ENCODE measurements at places on chromosomes 3 and 15.

- DNase-seq: no peak
Observed at GRCh38 chr15:40776537-40777141, 6.9 kb downstream of the C15orf62 start.

DNA sequence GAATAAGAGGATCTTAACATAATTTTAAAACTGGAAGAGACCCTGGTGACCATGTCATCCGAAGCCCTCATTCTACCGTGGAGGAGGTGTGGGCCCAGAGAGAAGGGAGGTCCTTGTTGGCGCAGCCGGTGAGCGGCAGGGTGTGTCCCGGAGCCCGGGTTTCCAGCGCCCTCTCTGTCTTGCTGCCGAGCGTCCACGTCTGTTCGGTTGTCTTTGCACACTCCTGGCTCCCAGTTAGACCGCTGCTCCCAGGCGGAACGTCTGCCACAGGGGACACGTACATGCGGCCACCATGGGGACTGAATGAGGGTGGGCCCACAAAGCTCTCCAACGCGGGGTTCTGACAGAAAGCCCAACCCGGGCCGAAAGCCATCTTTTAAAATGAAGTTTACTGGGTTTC is 6.6 kb upstream of the MUC4 start:
- no peak for DNase-seq

DNA sequence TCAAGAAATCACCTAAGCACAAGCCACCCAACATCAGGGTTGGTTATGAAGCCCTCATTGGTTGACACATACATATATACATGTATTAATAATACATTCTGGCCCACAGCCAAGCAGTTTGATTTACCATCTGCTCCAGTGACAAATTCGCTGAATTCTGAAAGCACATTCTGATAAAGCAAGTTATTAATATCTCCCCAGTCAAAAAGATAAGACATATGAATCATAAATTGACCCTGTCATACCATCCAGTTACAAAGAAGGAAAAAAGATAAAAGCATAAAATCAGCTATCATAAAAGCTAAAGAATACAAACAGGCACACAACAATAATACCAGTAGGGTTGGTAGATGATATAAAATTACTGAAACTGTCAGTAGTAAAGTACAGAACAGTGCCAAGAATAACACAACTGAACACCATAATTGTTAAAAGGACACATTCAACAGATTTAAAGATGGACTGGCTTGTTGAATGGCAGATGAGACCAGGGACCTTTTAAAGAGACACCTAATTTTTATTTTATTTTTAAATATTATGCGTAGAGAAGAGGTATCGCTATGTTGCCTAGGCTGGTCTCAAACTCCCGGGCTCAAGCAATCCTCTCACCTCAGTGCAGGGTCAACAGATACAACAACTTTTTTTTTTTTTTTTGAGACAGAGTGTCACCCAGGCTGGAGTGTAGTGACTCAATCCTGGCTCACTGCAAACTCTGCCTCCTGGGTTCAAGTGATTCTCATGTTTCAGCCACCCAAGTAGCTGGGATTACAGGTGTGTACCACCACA is 7.7 kb downstream of the SNX4 start:
- DNase-seq: no peak

- DNase-seq: no peak
Observed at GRCh38 chr3:174755833-174756829, 103.0 kb upstream of the NAALADL2 start.

DNA sequence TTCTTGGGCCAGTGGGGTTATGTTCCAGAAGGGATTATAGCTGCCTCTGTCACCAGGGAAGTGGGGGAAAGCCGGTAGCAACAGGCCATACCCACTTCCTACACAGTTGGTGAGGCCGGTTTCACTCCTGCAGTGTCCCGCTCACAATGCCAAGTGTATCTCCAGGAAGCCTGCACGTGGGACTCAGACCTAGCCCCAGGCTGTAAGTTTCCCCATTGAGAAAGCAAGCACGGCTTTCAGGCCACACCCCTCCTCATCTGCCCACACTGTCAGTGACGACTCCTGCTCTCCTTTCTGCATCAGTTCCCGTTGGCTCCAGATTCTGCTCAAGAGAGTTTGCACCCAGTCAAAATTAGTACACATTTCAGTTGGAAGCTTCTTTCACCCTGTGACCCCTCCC is 51.6 kb upstream of the CPOX start:
- DNase-seq: no peak

DNA sequence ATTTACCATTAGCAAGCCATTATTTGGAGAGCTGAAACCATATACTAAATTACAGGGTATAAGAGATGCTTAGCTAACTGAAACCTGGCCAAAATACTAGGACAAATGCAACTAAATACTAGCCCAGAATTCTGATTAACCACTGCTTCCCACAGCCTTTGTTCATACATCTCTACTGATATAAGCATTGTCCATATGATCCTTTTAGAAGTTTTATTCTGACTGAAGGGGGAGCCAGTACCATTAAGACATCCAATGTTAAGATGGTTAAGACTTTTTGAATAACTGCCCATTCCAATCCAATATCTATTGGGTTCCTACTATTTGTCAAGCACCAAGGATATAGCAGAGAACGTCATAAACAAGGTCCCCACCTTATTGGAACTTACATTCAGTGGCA is 421.3 kb downstream of the FOXP1 start:
- DNase-seq: no peak

- DNase-seq: no peak
Observed at GRCh38 chr3:137047240-137047639, 89.5 kb downstream of the IL20RB start.

GRCh38 chr15:69156736-69157381 is 3.6 kb upstream of the GLCE start:
- no peak for DNase-seq

- DNase-seq: no peak
Observed at GRCh38 chr3:5565026-5565425, 377.5 kb downstream of the EDEM1 start.

DNA sequence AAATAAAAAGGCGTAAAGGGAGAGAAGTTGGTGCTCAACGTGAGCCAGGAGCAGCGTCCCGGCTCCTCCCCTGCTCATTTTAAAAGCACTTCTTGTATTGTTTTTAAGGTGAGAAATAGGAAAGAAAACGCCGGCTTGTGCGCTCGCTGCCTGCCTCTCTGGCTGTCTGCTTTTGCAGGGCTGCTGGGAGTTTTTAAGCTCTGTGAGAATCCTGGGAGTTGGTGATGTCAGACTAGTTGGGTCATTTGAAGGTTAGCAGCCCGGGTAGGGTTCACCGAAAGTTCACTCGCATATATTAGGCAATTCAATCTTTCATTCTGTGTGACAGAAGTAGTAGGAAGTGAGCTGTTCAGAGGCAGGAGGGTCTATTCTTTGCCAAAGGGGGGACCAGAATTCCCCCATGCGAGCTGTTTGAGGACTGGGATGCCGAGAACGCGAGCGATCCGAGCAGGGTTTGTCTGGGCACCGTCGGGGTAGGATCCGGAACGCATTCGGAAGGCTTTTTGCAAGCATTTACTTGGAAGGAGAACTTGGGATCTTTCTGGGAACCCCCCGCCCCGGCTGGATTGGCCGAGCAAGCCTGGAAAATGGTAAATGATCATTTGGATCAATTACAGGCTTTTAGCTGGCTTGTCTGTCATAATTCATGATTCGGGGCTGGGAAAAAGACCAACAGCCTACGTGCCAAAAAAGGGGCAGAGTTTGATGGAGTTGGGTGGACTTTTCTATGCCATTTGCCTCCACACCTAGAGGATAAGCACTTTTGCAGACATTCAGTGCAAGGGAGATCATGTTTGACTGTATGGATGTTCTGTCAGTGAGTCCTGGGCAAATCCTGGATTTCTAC is at the start of gene RARB:
Gene RARB, plus strand, starts transcription at position 322 of the 847 bp plus-strand sequence. Its CDS starts 469 bp downstream, at position 791.
- DNase-seq: no peak

- DNase-seq: no peak
Observed at GRCh38 chr3:133256787-133257483, 142.9 kb upstream of the BFSP2 start.

GRCh38 chr3:75076481-75076880 is 462.0 kb upstream of the CNTN3 start:
- no peak for DNase-seq

DNA sequence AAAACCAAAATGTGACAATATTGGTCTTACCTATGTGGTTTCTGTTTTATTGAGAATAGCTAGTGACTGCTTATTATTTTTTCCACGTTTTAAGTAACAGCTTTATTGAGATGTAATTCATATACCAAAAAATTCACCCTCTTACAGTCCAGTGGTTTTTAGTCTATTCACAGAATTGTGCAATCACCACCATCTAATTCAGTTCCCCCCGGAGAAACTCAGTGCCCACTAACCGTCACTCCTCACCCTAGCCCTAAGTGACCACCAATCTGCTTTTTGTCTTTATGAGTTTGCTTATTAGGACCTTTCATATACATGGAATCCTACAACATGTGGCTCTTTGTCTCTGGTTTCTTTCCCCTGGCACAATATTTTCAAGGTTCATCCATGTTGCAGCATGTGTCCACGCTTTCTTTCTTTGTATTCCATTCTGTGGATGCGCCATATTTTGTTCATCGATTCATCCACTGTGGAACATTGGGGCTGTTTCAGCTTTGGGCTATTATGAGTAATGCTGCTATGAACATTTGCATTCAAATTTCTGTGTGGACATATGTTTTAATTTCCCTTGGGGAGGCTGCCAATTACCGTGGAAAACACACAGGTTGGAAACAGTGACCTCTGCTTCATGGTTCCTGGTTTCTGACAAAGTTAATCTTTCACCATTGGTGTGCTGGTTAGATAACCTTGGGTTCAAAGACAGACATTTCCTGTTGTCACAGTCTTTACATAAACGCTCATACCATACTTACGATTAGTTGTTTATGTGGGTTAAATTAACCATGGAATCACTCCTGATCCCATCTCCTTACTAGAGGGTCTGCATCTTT is 3.2 kb upstream of the BCL2L10 start:
- no peak for DNase-seq

DNA sequence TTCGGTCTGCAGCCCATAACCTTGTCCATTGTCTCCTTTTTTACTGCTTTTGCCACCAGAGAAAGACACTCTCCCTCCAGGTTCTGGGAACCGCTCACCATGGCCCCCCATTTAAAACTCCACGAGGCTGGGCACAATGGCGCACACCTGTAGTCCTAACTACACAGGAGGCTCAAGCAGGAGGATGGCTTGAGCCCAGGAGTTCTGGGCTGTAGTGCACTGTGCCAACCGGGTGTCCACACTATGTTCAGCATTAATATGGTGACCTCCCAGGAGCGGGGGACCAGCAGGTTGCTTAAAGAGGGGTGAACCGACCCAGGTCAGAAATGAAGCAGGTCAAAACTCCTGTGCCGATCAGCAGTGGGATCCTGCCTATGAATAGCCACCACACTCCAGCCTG is 28.0 kb upstream of the IDH2 start:
- no peak for DNase-seq

GRCh38 chr3:87318617-87319021 is 42.2 kb upstream of the POU1F1 start:
- no peak for DNase-seq

GRCh38 chr15:60054472-60054871 is 50.4 kb downstream of the FOXB1 start:
- no peak for DNase-seq

DNA sequence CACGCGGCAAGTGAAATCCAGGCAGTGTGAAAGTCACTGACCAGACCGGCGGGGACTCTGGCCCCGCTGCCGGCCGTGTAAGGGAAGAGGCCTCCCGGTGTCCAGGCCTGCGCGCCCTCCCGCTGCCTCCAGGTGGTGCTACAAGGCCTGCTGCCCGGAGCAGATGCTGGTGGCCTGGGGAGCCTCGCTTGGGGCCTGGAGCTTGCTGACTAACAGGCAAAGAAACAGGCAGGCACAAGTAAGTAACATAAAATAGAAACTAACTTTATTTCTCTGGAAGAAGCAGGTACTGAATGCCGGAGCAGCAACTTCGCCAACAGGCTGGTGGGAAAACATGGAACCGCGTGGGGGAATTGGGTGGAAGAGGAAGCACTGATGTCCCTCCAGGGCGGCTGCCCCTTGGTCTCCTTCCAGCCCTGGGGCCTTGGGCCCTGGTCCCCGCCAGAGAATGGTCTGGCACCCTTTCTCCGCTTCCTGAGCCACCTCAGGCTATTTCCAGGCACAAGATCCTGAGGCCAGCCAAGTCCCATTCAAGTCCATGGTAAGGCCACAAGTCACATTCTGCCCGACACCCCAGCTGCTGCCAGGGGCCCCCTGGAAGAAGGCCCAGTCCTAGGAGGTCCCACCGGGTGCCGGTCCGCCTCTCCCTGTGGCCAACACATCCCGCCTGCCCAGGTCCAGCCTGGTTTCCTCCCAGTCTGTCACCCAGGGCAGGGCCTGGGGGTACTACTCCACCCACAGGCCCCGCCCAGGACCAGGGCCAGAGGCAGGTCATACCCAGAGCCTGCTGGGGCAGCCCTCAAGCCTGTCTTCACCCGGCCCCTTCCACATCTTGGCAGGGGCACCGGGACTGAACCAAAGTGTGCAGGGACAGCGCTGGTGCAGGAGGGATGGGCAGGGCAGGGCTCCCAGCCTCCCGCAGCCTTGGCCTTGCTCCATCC is 45.0 kb downstream of the TNK2 start:
- DNase-seq: peak; percentile 61

- no peak for DNase-seq
Observed at GRCh38 chr3:190414297-190414696, 26.3 kb downstream of the CLDN16 start.

DNA sequence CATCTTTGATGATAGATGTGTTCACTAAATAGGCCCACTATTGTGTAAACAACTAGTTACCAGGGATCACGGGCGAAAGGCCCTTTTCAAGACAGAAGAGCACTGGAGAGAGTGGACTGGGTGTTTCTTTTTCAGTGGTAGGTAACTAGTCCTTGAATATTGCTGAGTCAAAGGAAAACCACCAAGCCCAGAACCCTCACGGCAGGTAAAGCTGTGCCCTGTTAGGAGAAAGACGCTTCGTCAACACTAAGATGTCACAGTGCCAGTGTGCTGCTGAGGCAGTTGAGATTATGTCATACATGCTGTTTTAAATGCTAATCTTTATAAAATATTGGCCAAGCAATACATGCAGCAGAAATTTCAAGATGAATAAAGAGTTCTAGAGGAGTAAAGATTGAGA is 578.6 kb downstream of the PYDC2 start:
- DNase-seq: no peak

DNA sequence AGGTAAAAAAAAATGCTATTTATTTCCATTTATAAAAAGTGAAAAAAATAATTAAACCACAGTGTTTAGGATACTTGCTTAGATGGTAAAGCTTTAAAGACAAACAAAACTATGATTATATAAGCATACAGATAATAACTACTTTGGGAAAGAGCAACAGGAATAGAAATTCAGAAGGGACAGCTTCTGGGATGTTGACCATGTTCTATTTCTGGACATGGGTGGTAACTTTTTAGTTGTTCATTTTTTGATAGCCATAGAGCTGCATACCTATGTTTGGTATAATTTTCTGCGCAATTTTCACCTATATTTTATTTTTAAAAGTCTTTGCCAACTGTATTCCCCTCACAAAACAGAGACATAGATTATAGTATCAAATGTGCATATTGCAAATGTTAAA is 572.0 kb upstream of the NR2F2 start:
- DNase-seq: no peak

GRCh38 chr3:169602482-169602881 is 61.0 kb downstream of the MECOM start:
- DNase-seq: no peak

Measured in stimulated activated CD4-positive, alpha-beta T cell treated with anti-CD3 and anti-CD28 coated beads, Interleukin-15, amount 100 ng/mL, for 1 hour (primary cell).